Omental fat pad (tissue), 4 donors: ENCODE measurements at places on chromosomes 12 and 14. TPM values are rescaled to one million over a fixed set of nuclear protein-coding genes. Genes with fewer than 3 reads are reported as not detected.

- DNase-seq = no peak
Measured at GRCh38 chr14:51118993-51119392, 24.1 kb upstream of the TRIM9 start.

DNA sequence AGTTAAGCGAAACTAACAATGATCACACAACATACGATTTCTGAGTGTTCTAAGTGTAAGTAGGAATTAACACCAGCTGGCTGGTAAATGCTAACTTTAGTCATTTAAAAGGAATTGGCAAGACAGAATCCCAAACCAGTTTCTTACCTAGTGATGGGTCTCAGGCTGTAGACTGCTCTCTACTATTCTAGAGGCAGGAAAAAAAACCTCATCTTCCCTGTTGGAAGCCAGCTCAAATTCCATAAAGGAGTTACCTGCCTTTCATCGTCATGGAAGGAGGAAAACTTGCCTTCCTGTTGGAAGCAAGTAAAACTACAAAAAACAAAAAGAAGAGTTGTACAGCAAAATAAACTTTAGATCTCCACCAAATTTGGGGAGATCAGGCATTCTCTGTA lies 23.7 kb upstream of the SLC7A8 start:
- no peak for DNase-seq

CYP46A1 gene
- 0.95 TPM for total RNA-seq

PELI2 gene
- 11.1 TPM for total RNA-seq

PPP2R5E gene
- total RNA-seq = 21.3 TPM

- DNase-seq = no peak
Measured at GRCh38 chr12:25377469-25378177, 126.9 kb upstream of the KRAS start.

B4GALNT1 gene
- total RNA-seq = 1.3 TPM

MRPL42 gene
- total RNA-seq = 39.3 TPM

DNA sequence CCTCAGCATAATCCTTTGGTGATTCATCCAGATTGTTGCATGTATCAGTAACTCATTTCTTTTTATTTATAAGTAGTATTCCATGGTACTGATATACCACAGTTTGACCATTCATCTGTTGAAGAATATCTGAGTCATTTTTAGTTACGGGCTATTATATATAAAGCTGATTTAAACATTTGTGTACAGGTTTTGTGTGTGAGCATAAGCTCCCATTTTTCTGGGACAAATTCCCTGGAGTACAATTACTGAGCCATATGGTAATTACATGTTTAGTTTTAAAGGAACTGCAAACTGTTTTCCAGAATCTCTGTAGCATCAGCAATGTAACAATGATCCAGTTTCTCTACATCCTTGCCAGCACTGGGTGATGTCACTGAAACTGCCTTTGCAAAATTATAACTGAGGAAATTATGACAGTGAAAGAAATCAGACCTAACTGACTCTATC lies 236.2 kb upstream of the KRR1 start:
- DNase-seq = no peak

DNA sequence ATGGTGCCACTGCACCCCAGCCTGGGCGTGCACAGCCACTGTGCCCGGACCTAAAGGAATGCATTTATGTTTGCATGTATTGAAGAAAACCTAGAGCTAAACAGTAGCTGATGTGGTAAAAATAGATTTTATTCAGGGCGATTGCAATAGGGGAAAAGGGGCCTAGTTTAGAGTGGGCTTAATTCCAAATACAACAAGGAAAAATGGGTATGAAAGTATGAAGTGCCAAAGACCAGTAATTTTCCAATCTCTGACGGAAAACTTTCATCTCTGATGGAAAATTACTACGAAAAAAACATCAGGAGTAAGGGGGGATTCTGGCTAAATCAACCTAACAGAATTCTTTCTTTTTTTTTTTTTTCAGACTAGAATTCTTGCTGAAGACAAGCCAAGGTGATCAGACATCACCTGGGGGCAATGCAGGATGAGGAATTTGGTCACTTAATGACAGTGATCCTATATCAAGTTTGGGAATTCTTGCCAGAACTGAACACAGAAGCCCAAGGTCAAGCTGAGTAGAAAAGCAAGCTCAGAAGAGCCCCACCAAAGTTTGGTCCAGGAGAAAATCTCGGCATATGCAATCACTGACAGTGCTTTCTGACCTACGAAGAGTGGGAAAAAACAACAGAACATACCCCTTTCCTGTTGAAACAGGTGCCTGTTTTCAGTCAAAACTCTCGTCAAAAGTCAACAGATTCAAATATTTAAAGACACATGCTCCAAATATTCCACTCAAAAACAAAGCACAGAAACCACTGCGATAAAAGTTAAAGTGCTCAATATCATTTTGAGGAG lies 13.7 kb upstream of the APOBEC1 start:
- DNase-seq = no peak

OTUB2 gene
- total RNA-seq = 0.47 TPM

DNA sequence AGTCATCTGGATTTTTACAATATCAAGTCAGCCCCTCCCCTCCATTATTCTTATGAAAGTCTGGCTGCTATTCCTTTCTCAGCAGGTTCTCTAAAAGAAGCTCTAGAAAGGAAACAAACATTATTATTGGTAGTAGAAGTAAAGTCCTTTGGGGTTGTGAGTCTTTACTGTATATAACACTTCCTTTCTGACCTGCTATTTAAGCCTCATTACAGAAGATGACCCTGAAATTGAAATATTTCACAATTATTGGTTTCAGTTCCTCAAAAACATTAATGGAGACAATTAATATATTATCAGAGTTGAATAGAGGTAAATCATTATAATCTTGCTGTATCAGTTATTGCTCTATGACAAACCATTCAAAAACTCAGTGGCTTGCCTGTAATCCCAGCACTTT lies 19.3 kb downstream of the PLEKHA5 start:
- DNase-seq = no peak

CACNA2D4 gene
- 13.0 TPM for total RNA-seq

GRCh38 chr14:42319996-42320395 lies 713.3 kb downstream of the LRFN5 start:
- no peak for DNase-seq

DNA sequence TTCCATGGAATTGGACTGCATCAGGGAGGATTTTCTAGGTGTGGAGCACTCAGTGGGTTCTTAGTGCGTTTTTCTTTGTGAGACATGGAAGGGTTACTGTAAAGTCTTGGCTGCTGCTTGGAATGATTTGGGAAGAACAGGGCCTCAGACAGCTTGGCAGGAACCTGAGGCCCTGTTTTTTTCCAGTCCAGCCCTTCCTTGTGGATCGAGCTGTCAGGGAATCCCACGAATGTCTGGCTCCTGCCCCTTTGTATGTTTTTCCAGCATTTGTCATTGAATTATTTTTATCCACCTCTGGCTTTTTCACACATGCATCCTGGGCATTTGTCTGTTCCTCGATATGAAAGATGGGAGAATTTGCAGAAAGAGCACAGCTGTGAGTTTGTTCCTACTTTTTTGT lies 158.5 kb downstream of the TGFB3 start:
- no peak for DNase-seq

DNA sequence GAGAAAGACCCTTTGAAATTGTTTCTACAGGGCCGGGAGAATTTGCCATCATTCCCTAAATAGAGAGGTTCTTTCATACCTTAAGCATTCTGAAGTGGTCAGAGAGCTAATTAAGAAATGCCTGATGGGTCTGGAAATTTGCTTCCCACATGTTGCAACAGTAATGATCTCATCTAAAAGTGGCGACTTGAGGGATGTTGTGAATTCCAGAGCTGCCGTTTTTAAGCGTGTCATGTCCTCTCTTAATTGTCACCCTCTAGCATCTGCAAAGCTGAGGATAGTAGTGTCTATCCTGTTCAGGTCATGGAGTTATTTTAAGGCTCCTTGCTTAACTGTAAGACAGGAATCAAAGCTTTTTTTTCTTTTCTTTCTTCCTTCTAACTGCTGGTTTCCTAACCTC lies 60.4 kb downstream of the FOS start:
- DNase-seq = no peak

- DNase-seq = no peak
Measured at GRCh38 chr14:95494456-95494855, 22.0 kb downstream of the SYNE3 start.

DNA sequence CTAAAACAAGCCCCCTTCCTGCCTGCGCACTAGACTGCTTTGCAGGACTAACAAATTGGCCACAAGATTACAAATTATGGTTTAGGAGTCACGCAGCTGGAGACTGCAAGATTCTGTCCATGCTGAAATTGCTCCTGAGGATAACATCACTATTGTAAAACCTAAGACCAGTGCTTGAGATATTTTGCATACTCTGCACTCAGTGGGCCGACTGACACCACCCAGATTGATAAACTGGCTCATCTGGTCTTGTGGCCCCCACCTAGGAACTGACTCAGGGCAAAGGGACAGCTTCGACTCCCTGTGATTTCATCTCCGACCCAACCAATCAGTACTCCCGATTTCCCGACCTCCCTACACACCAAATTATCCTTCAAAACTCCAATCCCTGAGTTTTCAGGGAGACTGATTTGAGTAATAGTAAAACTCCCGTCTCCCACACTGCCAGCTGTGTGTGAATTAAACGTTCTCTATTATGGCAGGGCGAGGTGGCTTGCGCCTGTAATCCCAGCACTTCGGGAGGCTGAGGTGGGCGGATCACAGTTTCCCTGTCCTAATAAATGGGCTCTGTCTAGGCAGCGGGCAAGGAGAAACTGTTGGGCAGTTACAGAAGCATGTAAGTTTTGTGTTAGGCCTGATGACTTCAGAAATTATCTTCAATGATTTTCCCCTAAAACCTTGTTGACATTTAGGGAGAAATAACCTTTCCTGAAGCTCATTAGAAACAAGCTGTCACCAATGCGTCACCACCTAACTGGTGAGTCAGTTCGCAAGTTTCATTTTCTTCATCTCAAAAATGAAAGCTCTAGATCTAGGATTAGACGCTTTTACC lies 5.3 kb upstream of the UBC start:
- no peak for DNase-seq

DNA sequence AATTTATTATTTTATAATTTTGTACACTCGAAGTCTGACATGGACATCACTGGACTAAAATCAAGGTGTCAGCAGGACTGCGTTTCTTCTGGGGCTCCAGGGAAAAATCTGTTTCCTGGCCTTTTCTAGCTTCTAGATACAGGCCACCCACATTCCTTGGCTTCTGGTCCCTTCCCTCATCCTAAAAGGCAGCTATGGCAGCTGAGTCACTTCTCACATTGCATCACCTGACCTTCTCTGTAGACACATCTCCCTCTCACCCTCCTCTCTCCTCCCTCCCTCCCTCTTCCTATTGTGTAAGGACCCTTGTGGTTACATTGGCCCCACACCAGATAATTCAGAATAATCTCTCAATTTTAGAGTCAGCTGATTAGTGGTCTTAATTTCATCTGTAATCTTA lies 92.4 kb downstream of the RPS6KA5 start:
- no peak for DNase-seq

TBC1D30 gene
- total RNA-seq = 6.2 TPM

GRCh38 chr12:131693149-131693548 lies 17.7 kb upstream of the SFSWAP start:
- no peak for DNase-seq

GRCh38 chr12:6042446-6042845 lies 82.0 kb downstream of the VWF start:
- no peak for DNase-seq

GYS2 gene
- 0.19 TPM for total RNA-seq

- no peak for DNase-seq
Measured at GRCh38 chr12:119263466-119263865, 71.1 kb upstream of the CCDC60 start.

ARMH4 gene
- total RNA-seq = 3.7 TPM

- no peak for DNase-seq
Measured at GRCh38 chr14:56846970-56847930, 37.0 kb upstream of the OTX2 start.

ALDH2 gene
- total RNA-seq = 129 TPM

GRCh38 chr12:44507461-44507860 lies 368.7 kb downstream of the NELL2 start:
- no peak for DNase-seq

GRCh38 chr12:89424846-89425245 lies 72.5 kb upstream of the DUSP6 start:
- DNase-seq = no peak

GRCh38 chr14:79569072-79569471 lies 642.2 kb downstream of the DIO2 start:
- DNase-seq = no peak

CDKL1 gene
- total RNA-seq = 35.3 TPM

TPPP2 gene
- total RNA-seq = not detected

DNA sequence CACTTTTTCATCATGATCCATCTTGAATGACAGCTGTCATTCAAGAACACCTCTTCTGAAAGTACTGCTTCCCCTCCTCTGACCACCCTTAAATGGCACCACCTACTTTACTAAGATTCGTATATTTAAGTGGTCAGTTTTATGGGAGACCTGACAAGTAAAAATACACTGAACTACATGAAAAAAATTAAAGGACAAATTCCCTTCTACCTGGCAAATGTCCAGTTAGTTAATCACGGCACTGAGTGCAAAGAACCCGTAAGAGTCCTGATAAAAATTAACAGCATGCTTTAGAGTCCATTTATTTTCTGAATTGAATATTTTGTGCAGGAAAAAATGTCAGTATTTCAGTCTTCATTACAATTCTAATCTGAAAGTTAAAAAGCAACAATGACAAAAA lies 48.7 kb downstream of the SETD3 start:
- DNase-seq = no peak

DNA sequence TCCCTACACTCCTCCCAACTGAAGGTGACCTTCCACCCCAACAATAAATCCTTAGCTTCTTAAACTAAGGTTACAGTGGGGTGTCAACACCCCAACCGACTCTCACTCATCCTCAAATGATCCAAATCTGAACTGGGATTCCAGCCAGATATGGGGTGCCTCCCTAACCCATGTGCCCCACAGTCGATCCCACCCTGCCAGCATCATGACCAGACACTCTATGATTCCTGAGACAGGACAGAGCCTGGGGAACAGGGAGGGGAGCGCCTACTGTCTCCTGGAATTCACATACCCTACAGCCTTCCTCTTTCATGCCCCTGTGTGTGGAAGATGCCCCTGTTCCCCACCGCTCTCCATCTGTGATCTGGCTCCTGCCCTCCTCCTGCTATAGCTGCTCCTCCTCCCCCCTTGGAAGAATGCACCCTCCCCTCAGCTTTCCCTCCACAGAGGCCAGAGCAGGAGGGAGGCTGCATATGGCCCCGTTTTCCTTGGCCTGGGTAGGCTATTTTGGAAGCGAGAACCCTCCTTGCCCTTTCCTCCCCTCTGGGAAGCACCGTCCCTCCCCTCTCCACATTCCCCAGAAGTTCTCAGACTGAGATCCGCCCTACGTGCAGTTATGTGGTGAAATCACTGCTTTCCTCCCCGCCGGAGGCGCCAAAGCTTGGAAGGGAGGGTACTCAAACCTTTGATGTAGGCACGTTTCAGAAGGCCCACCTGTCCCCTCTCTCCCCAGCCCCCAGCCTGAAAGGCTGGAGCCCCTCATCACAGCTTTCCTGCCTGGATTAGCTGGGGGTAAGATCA lies 48.0 kb downstream of the SMUG1 start:
- no peak for DNase-seq

DNA sequence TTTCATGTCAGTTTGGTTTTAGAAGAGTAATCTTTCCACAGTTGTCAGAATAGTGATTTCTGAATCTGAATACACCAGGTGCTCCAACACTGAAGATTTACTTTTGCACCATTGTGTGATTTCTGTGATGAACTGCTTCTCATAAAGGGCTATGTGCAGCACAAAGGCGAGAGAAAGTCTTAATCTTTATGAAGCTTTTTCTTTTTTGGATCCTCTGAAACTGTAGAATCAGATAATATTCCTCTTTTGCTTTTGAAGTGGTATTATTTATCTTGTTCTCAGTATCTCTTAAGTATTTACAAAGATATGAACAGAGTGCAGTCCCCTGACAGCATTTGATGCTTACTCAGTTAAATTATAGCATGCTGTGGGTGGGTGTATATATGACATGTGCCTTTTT lies 207.8 kb downstream of the NAV3 start:
- no peak for DNase-seq

LTBR gene
- 149 TPM for total RNA-seq
